ENCODE measurements at places on chromosomes 4 and X. TPM values are rescaled to one million over a fixed set of nuclear protein-coding genes. Genes with fewer than 3 reads are reported as not detected.

The CYBB gene
- total RNA-seq = 0.03 TPM

The EXOC1L gene
- not detected for total RNA-seq

The SLC9B2 gene
- 8.3 TPM for total RNA-seq

The OTC gene
- total RNA-seq = not detected

The VEGFC gene
- 15.7 TPM for total RNA-seq

The PGAM4 gene
- 0.17 TPM for total RNA-seq

The RHOXF2 gene
- not detected for total RNA-seq

The CXCR3 gene
- total RNA-seq = not detected

The GATB gene
- 12.7 TPM for total RNA-seq

The TMEM165 gene
- total RNA-seq = 40.0 TPM

The ENPEP gene
- not detected for total RNA-seq

The HTN3 gene
- total RNA-seq = not detected

The LPAR4 gene
- not detected for total RNA-seq

The EFNB1 gene
- total RNA-seq = 8.5 TPM

The C1GALT1C1 gene
- total RNA-seq = 34.9 TPM

The KCNIP4 gene
- total RNA-seq = not detected

The CFAP47 gene
- total RNA-seq = 0.02 TPM

The DCAF8L2 gene
- not detected for total RNA-seq

The PIR gene
- total RNA-seq = 54.4 TPM

The DCX gene
- not detected for total RNA-seq

Measured in A549 treated with DMSO at 1 μM for 4 hours (cell line).